Mesothelial cell of epicardium (in vitro differentiated cells): ENCODE measurements at places on chromosomes 4 and X. TPM values are rescaled to one million over a fixed set of nuclear protein-coding genes. Genes with fewer than 3 reads are reported as not detected.

- H3K27ac ChIP-seq, result no peak overlapping the region
- peaks cover 3% of the 10 kb centered on the region for H3K4me1 ChIP-seq
- H3K36me3 ChIP-seq, result peaks cover 13% of the 10 kb centered on the region
- H3K27me3 ChIP-seq, result no peaks in the 10 kb centered on the region
- H3K4me3 ChIP-seq, result no peak overlapping the region
- no peak for DNase-seq
Measured at GRCh38 chrX:2261831-2262667, 238.7 kb downstream of the DHRSX start.

GRCh38 chrX:104370089-104370488 lies 115.4 kb upstream of the ESX1 start:
- peaks cover 1% of the 10 kb centered on the region for H3K27me3 ChIP-seq
- no peaks in the 10 kb centered on the region for H3K36me3 ChIP-seq
- no peak for DNase-seq
- H3K4me1 ChIP-seq, result peaks cover 9% of the 10 kb centered on the region

- peaks cover 87% of the 10 kb centered on the region for H3K4me1 ChIP-seq
- peaks cover 4% of the 10 kb centered on the region for H3K36me3 ChIP-seq
- peak overlapping the region; percentile 76 for H3K27ac ChIP-seq
- no peak overlapping the region for H3K4me3 ChIP-seq
Measured at GRCh38 chr4:118758293-118758692, 73.1 kb downstream of the METTL14 start.

DNA sequence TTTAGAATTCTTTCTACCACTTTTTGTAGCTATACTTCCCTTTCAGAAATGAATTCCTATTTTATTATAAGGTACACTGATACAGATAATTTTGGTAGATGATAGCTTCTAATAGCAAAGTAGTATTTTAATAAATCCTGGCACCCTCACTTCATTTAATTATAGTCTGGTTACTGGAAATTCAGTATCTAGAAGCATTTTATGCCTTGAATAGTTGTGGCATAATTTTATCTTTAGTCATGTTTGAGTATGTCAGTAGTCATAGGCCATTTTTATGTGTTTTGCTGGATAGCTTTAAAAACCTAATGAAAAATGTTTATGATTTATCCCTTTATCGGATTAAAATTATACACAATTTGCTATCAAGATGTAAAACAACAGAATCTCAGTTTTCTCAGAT lies 92.3 kb downstream of the DIAPH2 start:
- H3K27me3 ChIP-seq, result no peaks in the 10 kb centered on the region
- no peak overlapping the region for H3K27ac ChIP-seq
- no peak for DNase-seq

DNA sequence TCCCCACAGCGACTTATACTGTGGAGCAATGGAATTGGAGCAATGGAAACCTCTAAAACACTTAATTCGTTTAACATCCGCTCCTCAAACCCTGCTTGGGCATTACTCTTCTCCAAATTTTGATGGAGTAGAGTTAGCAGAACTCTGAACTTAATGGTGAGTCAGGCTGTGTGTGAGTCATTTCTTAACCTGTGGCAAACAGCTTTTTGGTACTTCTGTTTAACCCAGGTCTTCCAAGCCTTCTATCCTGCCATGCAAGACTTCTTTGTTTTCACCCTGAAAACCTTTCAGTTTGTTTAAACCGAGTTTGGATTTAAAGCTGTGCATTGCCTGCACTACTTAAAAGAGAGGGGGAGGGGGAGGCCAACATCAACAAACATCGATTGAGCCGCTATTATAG lies 3.6 kb upstream of the AMOT start:
- no peaks in the 10 kb centered on the region for H3K36me3 ChIP-seq
- no peaks in the 10 kb centered on the region for H3K27me3 ChIP-seq
- H3K4me1 ChIP-seq, result peaks cover 77% of the 10 kb centered on the region
- H3K27ac ChIP-seq, result peak overlapping the region; percentile 78

- H3K27ac ChIP-seq, result no peak overlapping the region
- H3K36me3 ChIP-seq, result peaks cover 6% of the 10 kb centered on the region
- H3K27me3 ChIP-seq, result no peaks in the 10 kb centered on the region
- H3K4me3 ChIP-seq, result no peak overlapping the region
- H3K4me1 ChIP-seq, result peaks cover 3% of the 10 kb centered on the region
Measured at GRCh38 chr4:4426511-4427120, 39.7 kb downstream of the NSG1 start.

GRCh38 chr4:148808416-148808815 lies 366.2 kb upstream of the NR3C2 start:
- DNase-seq, result no peak
- no peak overlapping the region for H3K27ac ChIP-seq
- H3K27me3 ChIP-seq, result peaks cover 9% of the 10 kb centered on the region

- no peak for DNase-seq
- H3K36me3 ChIP-seq, result no peaks in the 10 kb centered on the region
- no peak overlapping the region for H3K27ac ChIP-seq
- peak overlapping the region; percentile 58 for H3K4me3 ChIP-seq
- H3K27me3 ChIP-seq, result no peaks in the 10 kb centered on the region
- peaks cover 4% of the 10 kb centered on the region for H3K4me1 ChIP-seq
Measured at GRCh38 chr4:680928-681645, 6.7 kb downstream of the MYL5 start.

DNA sequence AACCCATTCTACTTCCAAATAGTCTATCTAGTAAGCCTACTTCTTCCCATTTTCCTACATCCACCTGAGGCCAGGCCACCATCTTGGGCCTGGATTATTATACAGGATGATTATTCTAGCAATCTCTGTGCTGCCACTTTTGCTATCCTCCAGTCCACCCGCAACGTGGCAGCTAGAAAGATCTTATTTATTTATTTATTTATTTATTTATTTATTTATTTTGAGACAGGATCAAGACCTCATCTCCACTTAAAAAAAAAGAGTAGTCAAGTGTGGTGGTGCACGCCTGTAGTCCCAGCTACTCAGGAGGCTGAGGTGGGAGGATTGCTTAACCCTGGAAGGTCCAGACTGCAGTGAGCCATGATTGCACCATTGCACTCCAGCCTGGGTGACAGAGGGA lies 15.2 kb upstream of the BCOR start:
- H3K27me3 ChIP-seq, result no peaks in the 10 kb centered on the region
- DNase-seq, result no peak
- no peak overlapping the region for H3K4me3 ChIP-seq
- no peaks in the 10 kb centered on the region for H3K36me3 ChIP-seq
- H3K4me1 ChIP-seq, result peaks cover 4% of the 10 kb centered on the region

DNA sequence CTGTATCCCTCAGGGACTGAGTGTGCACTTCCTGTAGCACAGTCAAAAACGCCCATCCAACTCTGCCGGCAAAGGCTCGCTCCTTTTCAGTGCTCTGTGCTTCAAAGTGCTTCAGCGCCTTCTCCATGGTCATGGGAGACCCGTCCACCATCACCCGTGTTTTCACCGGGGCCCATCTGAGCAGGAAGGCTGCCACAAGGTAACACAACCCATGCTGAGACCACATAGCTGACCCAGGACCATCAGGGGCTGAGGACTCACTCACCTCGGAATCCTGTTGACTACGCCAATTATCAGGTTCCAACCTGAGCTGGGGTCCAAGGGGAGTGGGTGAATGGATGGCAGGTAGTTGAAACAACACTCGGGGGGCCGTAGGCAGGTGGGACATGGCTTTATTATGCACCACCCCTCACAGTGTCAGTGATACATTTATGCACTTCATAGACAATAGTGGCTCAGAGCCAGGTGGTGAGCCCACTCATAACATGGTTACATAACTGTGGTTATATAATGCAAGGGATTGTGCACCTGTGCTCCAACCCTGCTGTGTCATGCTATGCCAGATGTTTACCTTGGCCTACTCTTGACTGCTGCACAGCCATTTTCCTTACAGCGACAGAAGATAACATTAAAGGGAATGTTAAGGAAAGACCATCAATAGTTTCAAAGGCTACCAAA lies 227.8 kb downstream of the ADGRL3 start:
- H3K36me3 ChIP-seq, result peaks cover 16% of the 10 kb centered on the region
- no peak for DNase-seq
- no peaks in the 10 kb centered on the region for H3K27me3 ChIP-seq
- no peaks in the 10 kb centered on the region for H3K4me1 ChIP-seq
- no peak overlapping the region for H3K27ac ChIP-seq

- H3K4me1 ChIP-seq, result peaks cover 42% of the 10 kb centered on the region
- no peak for DNase-seq
- H3K36me3 ChIP-seq, result no peaks in the 10 kb centered on the region
- H3K27me3 ChIP-seq, result peaks cover 44% of the 10 kb centered on the region
- H3K4me3 ChIP-seq, result no peak overlapping the region
Measured at GRCh38 chr4:53905276-53905940, 159.0 kb downstream of the CHIC2 start.

- H3K36me3 ChIP-seq, result no peaks in the 10 kb centered on the region
- DNase-seq, result no peak
- H3K4me1 ChIP-seq, result no peaks in the 10 kb centered on the region
- no peak overlapping the region for H3K4me3 ChIP-seq
Measured at GRCh38 chr4:84459783-84460182, 39.3 kb downstream of the NKX6-1 start.

- peaks cover 9% of the 10 kb centered on the region for H3K4me1 ChIP-seq
- H3K36me3 ChIP-seq, result peaks cover 4% of the 10 kb centered on the region
- DNase-seq, result no peak
- no peaks in the 10 kb centered on the region for H3K27me3 ChIP-seq
Measured at GRCh38 chrX:150643271-150643670, 49.9 kb upstream of the MTMR1 start.

The KIF4A gene
- 12.2 to 13.1 TPM (median 12.7 TPM) in 3 replicates for total RNA-seq

The LRCH2 gene
- total RNA-seq, result 29.1 to 29.5 TPM (median 29.4 TPM) in 3 replicates

The MTHFD2L gene
- total RNA-seq, result 19.2 to 21.1 TPM (median 20.9 TPM) in 3 replicates

The CD38 gene
- 0.20 to 0.22 TPM in 2 of 3 replicates, not detected in the other for total RNA-seq
